ENCODE measurements at places on chromosomes 16 and 17.

DNA sequence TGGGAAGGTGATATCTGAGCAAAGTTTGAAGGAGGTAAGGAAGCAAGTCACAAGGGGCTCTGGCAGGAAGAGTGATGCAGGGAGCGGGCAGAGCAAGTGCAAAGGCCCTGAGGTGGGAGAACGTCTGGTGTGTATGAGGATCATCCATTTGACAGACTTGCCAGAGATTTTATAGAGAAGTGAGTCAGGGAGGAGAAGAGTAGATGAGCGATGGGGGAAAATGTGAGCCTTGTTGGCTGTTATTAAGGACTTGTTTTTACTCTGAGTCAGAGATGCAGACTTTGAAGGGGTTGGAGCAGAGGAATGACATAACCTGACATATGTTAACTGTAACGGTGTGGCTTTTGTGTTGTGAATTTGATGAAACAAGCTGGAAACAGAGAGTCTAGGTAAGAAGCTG, 3.5 kb upstream of the CLEC10A start:
- DNase-seq, result no peak

- no peak for DNase-seq
Observed at GRCh38 chr17:21105064-21105894, 21.5 kb upstream of the DHRS7B start.

- peak; percentile 95 for DNase-seq
Observed at GRCh38 chr17:7841396-7841914, 7.4 kb downstream of the KDM6B start.

GRCh38 chr17:48282303-48282702, 147.7 kb downstream of the SKAP1 start:
- no peak for DNase-seq

- no peak for DNase-seq
Observed at GRCh38 chr17:38852771-38853291, 690 bp downstream of the RPL23 start.

DNA sequence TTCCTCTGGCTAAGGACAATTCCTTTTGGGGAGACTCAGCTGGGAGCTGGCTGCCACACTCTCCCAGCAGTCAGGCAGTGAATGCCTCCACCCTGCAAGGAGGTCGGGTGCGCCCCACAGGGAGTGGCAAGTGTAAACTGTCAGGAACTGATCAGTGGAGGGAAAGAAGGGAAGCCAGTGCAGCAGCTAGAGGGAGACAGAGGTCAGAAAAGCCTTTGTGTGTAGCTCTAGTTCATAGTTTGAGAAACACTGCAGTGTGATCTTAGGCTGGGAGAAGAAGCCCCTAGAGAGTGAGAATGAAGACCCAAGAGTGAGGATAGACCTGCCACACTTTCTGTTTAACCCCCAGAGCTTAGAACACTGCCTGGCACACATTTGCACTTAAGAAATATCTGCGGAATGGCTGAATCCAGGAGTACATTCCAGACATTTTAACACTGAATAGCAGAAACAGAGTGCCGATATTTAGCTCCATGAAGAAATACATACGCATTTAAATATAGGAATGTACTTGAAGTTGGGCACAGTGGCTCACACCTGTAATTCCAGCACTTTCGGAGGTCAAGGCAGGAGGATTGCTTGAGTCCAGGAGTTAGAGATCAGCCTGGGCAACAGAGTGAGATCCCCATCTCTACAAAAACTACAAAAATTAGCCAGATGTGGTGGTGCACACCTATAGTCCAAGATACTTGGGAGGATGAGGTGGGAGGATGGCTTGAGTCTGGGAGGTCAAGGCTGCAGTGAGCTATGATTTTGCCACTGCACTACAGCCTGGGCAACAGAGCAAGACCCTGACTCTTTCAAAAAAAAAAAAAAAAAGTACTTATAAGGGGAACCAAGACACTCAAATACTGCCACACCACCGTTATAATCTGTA, 11.1 kb upstream of the SLC5A11 start:
- DNase-seq, result peak; percentile 37

DNA sequence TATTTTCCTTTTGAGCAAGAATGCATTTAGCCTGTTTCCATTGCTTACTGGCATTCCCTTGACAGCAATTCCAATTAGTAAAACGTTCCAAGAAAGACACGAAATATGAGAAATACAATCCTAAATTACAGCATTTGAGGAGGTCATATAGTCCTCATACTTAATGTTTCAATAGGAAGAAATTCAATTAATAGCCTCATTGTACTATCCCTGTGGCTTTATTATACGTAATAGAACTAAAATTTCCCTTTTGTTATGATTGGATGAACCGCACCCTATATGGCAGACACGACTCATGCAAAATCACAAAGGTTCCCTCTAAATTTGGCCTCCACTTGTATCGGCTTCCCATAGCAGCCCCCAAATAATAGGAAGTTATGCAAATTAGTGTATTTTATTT, 291.7 kb downstream of the CEP112 start:
- no peak for DNase-seq

GRCh38 chr16:75420987-75421819, 12.1 kb downstream of the CFDP1 start:
- DNase-seq, result peak; percentile 61

GRCh38 chr17:61247439-61247838, 152.2 kb upstream of the TBX2 start:
- no peak for DNase-seq

DNA sequence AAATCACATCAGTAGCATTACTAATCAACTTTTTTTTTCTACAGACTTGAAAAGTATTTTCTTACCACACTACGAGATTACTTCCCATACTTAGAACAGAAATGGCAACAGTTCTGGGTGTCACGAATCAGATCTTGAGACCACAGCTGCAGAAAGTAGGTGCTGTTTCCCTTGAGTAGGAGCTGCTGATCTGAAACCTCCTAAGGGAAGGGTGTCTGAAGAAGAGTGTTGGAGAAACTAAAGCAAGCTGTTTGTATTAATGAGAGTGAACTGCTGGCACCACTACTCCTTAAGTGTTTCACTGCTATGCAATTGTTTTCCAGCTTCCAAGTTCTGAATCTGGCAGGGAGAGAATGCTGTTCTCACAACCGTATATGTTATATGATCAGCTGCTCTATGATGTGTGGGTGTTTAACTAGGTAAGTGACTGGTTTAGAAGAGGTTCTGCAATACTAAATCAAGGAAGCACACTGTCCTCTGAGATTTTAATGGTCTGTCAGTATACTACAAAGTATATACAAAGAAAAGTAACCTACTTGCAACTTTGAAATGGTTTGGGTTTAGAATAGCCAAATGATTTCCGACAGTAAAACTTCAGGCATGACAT, 3.3 kb downstream of the ZNF652 start:
- DNase-seq, result peak; percentile 52

- no peak for DNase-seq
Observed at GRCh38 chr17:34006126-34006525, 249.0 kb upstream of the CCL2 start.

GRCh38 chr16:7834771-7835431, 502.3 kb downstream of the RBFOX1 start:
- no peak for DNase-seq

DNA sequence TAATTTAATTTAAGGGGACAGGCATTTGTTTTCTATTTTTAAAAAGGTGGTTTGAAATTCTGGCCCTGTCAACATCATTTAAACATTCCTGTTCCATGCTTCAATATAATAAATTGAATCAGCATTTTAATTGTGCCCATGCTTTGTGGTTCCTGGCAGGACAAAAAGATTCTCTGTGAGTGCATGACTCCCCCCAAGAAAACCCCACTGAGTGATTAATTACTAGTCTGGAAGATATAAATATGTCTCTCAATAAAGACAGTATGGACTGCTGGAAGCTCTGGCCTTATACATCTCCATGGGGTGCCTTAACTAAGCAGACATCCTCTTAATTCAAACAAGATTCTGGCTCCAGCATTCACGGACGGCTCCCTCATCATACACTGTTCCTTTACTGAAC, 95.0 kb upstream of the PSMD7 start:
- DNase-seq, result no peak

DNA sequence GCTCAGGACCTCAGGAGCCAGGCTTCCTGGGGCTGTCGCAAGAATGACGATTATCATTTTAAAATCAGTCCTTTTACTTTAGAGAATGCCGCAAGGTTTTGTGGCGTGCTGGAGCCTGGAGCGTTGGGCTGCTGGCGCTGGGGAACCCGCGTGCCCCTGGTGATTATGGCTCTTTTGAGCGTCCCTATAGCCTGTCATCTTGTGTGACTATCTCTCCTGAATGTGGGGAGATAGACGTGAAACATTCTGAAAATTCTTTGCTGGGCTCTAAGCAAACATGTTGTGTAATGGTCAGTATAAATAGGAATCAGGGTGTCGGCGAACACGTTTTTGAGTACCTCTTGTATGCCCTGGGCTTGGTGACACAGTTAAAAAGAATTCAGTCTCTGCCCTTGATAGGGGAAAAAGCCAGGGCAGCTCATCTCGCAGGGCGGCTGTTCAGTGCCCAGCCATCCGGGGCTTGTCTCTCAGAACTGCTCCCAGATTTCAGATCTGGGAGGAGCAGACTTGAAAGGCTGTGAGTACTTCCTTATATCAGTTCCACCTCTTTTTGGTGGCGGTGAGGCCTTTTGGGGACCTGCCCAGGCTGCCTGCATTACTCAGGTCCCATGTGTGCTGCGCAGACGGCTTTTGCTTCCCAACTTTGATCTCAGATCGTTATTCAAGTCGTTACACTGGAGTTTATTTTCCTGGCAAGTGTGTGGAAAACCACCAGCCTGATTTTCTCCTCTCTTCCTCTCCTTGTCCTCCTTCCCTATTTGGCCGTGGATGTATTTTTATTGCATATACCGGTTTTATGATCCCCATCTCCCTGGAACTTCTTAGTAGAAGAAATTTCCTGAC, 973 bp downstream of the SLC7A6 start:
- DNase-seq, result peak; percentile 87

DNA sequence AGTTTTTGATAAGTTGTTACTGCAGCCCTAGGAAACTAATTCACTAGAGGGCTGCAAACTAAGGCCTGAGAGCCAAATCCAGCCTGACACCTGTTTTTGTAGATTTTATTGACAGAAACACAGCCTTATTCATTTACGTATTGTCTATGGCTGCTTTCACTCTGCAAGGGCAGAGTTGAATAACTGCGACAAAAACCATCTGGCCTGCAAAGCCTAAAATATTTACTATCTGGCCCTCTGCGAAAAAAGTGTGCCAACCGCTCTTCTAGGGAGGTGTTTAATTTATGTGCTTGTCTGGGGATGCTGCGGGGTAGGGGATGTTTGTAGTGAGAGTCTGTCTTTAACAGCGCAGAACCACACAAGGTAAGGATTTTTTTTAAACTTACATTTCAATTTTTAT, 165.0 kb upstream of the RBFOX1 start:
- no peak for DNase-seq

DNA sequence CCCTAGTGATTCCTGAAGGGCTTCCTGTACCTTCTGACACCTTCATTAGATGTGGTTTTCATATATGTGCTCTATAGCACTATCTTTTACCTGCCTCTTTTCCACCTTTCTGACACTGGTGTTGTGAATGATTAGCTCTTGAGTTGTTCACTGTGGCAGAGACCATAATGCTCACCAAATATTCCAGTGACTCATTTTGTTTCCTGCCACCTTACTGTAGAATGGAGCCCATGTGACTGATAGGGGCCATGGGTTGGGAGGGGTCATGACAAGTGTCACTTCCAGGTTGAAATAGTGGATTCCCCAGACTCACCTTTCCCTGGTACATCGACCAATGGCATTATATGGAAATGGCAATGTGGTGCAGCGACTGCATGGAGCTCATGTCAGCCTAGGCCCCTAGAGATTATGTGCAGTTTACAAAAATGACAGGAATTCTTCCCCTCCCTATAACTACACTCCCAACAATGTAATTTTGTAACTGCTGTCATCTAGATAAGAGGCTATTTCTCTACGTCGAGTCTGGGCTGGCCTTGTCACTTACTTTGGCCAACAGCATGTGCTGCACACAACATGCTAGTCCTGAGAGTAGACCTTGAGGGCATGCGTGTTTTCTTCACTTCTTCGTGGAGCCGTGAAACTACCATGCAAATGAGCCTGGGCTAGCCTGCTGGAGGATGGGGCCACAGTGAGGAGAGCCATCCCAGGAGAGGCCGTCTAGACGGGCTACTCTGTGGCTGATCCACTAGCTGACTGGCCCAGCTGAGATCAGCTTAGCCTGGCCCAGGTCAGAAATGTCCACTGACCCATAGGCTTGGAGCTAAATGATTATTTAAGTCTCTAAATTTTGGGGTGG, 409.5 kb downstream of the CA10 start:
- peak; percentile 21 for DNase-seq

DNA sequence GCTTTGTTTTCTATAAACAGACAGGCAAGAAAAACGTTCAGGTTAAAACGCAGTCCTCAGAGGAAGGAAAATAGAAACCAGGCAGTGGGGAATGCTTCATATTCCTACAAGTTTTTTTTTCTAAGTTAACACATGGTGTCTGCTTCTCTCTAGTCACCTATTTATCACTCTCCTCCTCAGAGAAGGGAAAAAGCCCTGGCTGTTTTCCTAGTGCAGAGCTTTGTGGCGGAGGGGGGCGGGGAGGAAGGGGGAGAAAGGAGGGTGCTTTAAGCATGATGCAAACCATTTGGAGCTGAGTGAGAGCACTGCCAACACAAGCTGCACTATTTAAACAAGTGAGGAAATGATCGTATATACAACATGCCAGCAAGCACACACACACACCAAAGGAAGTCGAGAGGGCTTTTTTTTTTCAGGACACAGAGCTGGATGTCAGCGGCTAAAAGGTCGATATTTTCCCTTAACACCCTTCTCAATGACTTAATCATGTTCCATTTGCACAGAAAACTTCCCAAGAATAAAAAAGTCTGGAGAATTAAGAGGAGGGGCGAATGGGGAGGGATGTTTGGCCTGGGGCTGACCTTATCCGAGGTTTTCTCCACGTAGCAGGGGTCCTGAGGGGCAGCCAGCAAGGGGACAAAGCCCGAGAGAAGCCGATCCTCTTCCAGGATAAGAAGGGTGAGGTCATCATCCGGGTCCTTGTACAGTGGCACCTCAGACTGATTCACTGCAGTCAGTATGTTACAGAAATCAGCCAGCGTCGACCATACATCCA, 117.4 kb downstream of the HIC1 start:
- DNase-seq, result no peak

DNA sequence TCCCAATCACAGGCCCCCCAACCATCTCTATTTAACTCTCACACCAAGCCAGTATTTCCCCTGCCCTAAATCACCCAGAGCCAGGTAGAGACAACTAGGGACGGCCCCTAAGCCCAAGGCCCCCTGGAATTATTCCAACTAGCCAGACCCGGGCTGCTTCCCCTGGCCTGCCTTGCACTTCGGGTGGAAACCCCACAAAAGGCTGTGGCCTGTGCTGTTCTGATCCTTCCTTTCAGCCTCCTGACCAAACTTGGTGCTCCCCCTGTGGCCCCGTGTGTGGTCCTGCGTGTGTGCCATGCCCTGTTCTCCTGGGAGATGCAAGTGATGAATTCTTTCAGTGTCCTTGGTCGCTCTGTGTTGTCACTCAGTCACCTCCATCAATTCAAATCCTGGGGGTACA, 14.9 kb downstream of the CCL17 start:
- DNase-seq, result no peak

GRCh38 chr17:44191941-44192496, 5.2 kb downstream of the TMUB2 start:
- DNase-seq, result no peak

Measured in activated naive CD4-positive, alpha-beta T cell treated with anti-CD3 and anti-CD28 coated beads for 36 hours (primary cell).